ENCODE measurements at places on chromosomes 7 and 10.

DNA sequence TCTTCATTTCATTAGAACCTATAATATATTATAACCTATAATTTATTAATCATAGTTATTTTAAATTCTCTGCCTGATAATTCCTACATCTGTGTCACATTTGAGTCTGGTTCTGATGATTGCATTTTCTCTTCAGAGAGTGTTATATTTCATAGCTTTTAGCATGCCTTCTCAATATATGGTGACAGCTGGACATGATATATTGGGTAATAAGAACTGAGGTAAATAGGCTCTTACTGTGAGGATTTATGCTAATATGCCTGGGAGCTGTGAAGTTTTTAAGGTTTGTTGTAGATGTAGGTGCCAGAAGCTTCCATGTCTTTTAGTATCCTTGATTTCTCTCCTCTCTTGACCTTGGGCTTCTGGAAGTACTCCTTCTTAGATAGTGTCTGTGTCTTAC, 325.9 kb upstream of the SEMA3D start:
- DNase-seq, result no peak

- no peak for DNase-seq
Observed at GRCh38 chr7:30556840-30557239, 37.8 kb upstream of the GARS1 start.

GRCh38 chr7:118239014-118239413, 14.5 kb downstream of the ANKRD7 start:
- DNase-seq, result no peak

- no peak for DNase-seq
Observed at GRCh38 chr7:87872346-87872745, 3.8 kb downstream of the SLC25A40 start.

DNA sequence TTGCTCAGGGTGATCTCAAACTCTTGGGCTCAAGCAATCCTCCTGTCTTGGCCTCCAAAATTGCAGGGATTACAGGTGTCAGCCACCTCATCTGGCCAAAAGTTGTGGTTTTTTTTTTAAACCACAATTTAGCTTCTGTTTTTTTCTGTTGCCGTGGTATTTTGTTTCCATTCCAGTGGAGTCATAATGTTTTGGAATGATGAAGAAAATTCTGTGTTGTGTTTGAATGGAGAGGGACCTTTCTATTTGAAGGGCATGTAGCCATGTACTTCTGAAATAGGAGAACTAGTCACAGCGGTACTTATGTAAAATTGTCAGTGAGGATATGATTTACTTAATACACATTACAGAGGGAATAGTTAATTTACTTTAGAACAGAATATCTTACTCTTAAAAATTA, 201.3 kb downstream of the ARL4A start:
- DNase-seq, result no peak
